Occipital lobe (tissue), 3 donors: ENCODE measurements at places on chromosomes 5 and 9. TPM values are rescaled to one million over a fixed set of nuclear protein-coding genes. Genes with fewer than 3 reads are reported as not detected.
A peak's percentile ranks its signal among the peaks of the same experiment; 100 is the strongest.

GRCh38 chr5:98349251-98349989 lies 424.0 kb upstream of the RGMB start:
- DNase-seq = no peak

GRCh38 chr5:77499441-77499840 lies 7.3 kb upstream of the WDR41 start:
- no peak for DNase-seq

DNA sequence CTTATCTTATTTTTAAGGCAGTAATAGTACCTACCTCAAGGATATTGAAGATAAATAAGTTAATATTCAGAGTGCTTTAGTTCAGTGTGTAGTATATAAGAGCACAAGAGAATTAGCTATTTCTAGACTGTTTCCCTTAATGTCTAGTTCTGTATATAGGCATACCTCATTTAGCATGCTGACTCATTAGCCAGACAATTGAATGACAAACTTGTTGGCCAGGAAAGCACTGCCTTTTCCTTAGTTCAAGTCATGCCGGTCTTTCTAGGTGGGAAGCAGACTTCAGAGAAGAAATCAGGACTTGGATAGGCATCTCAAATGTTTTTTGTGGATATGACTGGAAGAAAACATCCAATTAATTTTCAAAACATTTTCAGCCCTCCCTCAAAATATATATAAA lies 3.2 kb upstream of the FBXO4 start:
- no peak for DNase-seq

DNA sequence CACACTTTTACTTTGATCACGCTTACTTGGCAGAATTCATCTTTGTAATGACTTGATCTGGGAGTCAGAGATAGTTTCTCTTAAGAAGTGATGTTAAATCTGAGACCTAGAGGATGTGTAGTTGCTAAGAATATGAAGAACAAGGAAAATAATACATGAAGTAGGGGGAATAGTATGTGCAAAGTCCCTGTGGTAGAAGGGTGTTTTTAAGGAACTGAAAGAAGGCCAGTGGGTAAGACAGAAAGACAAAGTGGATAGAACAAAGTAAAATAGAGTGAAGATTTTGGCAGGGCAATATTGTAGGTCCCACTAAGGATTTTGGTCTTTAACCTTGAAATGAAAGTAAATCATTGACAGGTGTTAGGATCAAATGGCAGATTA lies 17.8 kb upstream of the MSANTD3 start:
- no peak for DNase-seq

DNA sequence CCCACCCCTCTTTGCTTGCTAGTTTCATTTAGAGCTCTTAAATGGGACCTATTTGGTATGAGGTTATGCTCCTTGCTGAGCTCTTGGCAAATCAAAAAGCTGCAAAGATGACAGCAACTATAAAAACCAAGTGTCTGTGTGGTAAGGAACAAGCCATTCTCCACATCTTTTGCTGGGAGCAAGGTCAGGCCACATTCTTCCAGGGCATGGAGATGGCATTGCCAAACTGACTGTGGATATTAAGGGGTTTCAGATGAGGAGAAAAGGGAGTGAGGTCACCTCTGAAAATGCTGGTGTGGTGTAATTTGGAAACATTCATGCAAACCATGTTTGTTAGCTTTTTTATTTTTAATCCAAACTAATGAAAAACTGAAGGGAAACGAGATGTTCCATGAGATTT lies 218.8 kb upstream of the IL12B start:
- no peak for DNase-seq

GRCh38 chr9:69757996-69758675 lies 1.7 kb downstream of the PTAR1 start:
- DNase-seq = no peak

- DNase-seq = no peak
These were observed 37.2 kb downstream of the FAM240B start for GRCh38 chr9:38682713-38683112.

DNA sequence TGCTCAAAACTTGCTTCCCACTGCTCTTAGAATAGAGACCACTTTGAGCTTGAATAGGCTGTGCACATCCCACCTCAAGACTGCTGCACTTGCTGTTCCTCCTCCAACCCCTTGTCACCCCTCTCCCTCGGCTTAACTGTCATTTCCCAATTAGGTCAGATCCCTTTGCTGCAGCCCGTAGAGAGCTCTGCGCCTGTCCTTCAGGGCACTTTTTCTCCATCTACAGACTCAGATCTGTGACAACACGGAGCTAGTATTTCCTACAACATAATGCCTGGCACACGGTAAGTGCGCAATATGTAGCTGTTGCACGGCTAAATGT lies 485 bp upstream of the HABP4 start:
- no peak for DNase-seq

DNA sequence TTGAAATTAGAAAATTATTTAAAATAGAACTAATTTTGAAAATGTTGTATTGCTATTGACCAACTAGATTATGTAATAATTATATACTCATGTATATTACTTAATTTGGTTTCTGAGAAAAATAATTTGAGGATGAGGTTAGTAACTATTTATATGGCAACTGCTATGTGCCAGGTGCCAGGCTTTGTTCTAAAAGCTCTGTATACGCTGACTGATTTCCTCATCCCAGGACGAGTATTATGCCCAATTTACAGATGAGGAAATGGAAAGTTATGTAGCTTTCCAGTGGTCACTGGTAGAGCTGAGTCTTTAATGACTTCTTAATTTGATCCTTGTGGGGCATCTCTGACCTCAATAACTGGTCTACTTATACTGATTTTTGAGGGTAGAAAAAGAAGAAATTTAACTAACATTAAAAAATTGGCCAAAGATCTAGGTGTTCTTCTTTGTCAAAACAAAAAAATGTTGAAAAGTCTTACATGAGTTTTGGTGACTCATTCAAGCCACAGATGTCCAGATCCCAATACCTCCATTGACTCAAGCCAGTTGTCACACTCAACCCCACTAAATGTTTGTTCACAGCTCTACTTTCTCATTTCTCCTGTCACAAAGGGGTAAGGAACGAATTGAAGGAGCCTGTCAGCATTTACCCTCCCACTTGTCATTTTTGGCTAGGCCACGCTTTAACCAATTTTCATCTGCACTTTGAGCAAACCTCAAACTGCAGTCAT lies 228.1 kb upstream of the MEF2C start:
- no peak for DNase-seq

GRCh38 chr9:132238026-132238972 lies 76.4 kb downstream of the NTNG2 start:
- no peak for DNase-seq

DNA sequence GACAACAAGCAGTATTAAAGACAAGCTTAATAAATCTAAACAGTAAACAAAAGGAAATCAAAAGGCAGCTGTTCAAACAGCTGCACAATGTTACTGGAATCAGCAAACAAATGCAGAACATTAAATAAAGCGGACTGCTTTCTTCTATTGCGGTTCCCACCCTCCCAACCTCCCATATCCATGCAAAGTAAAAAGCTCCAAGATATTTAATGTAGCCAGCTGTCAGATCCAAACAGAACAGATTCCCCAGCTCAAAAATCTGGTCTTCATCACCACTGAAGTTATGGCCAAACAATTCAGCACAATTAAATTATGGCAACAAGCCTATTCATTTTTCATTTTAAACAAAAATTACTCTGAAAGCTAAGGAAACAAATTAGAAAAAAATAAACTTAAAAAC lies 75.9 kb downstream of the SLC38A9 start:
- DNase-seq = no peak

DNA sequence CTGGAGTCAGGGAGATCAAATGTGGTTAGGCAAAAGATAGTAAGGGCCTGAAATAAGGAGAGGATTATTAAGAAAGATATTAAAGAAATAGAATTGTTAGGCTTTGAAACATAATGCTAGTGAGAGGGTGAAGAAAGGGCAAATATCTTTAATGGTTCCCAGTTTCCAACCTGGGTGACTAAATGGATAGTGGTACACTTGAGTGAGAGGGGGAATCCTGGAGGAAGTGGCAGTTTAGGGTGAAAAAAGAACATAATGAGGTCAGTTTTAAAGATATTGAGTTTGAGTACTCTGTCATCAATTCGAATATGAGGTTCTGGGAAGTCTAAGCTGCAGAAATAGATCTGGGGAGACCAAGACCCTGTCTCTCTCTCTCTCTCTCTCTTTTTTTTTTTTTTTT lies 18.9 kb downstream of the DNAI1 start:
- DNase-seq = no peak

DNA sequence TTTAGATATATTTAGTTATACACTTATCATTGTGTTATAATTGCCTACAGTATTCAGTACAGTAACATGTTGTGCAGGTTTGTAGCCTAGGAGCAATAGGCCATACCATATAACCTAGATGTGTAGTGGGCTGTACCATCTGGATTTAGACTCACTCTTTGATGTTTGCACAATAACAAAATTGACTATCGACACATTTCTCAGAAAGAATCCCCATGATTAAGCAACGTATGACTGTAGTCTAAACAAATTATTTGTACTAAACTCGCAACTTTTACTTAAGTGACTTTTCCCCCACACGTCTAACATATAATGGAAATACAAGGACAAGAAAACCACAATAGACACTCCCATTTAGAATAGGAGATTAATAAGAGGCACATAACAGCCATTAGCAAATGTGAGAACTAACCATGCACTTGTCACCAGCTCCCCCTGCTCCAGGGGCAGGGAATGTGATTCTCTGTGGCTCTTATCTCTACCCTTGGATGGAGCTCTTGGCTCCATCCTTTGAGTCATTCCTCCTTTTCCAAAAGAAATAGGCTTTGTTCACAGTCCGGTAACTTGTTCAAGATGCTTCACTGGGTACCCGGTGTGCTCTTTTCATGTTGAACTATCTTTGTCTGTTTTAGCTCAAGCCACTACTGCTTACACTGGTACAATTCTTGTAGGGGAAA lies 8.7 kb upstream of the B4GALT1 start:
- DNase-seq = no peak

GRCh38 chr9:33924978-33925797 lies 108.2 kb downstream of the UBE2R2 start:
- peak; percentile 39 for DNase-seq

GRCh38 chr5:177964471-177964870 lies 31.6 kb downstream of the PROP1 start:
- DNase-seq = no peak

DNA sequence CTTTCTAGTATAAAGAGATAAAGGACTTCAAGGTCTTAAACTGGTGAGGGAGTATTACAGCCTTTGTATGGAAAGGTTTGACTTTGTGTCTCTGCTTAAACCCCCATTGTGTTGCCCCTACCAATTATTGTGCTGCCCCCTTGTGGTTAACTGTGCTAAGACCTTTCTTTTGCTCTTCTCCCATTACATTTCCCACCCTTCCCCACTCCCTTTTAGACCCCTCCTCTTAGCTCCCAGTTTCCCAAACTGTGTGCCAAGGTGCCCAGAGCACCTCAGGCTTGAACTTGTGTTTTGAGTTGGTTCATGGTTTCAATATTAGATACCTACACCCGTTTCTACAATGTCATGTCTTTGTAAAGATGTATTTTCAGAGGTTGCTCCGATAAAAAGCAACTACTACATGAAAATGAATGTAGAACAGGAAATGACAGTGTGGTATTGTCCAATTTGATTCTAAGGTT lies 2.9 kb downstream of the JAK2 start:
- no peak for DNase-seq

DNA sequence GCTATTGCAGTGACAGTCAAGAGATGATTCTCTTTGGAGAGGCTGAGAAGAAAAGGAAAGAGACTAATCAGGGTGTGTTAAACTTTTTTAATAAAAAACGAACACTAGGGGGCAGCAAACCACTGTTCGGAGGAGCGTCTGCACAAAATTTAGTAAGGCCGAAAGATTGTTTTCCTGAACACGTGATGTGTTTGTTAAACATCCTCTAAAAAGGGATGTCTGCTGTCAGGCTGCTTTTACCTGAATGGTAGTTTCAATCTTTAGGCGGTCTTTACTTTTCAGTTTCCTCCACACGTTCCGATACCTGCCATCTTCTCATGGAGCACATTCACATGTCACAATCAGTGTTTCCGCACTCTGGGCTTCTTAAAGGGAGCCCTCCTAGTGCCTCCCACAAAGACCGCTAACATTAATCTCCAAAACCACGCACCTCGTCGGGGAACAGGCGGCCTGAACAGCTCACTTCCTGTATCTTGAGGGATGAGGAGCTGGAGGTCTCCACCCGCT lies 125.2 kb downstream of the GPBP1 start:
- no peak for DNase-seq

- no peak for DNase-seq
These were observed 61.2 kb downstream of the MRPS30 start for GRCh38 chr5:44869928-44870327.

- no peak for DNase-seq
These were observed 216.8 kb downstream of the SEMA5A start for GRCh38 chr5:9329125-9329524.

GRCh38 chr5:32942225-32942989 lies 231.3 kb downstream of the NPR3 start:
- no peak for DNase-seq

DNA sequence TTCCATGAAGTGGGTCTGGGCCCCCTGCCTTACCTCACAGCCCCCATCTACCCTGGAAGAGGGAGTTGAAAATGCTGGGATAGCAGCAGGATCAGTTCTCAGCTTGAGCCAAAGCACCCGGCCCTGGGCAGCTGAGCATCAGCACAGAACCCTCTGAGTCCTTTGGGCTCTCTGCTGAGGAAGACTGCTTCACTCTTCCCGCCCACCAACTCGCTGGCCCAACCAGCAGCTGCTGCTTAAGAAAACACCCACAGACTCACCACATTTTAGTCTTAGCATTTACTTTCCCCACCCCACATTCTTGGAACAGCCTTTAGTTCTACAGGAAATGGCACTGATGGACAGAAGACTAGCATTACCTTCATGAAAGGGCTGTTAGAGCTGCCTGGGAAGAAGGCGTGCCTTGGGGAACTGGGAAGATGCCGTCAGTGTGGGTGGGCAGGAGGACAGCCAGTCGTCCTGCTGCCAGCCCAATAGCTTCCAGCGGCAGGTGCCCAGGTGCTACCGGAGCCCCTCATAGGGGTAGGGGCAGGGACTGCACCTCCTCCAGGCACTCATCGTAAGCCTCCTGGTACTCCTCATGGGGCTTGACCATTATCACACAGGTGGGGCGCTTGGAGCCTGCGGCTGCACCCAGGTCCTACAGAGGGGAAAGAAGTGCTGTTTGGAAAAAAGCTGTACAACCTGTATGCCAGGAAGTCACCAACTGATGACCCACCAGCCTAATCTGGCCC lies 4.3 kb downstream of the NHP2 start:
- DNase-seq = no peak

LCP2 gene
- total RNA-seq = 1.4 TPM

CDKN2B gene
- 0.16 TPM for total RNA-seq

ZBTB34 gene
- 83.0 TPM for total RNA-seq

FBP2 gene
- not detected for total RNA-seq

ARHGEF28 gene
- 6.7 TPM for total RNA-seq

PROB1 gene
- total RNA-seq = 0.16 TPM

KCNIP1 gene
- total RNA-seq = 14.5 TPM

PCDHGA11 gene
- 16.4 TPM for total RNA-seq

TXNDC8 gene
- not detected for total RNA-seq
